Activated T-cell treated with anti-CD3 and anti-CD28 coated beads, Interleukin-2, amount 50 U/mL, for 1 hour (primary cell): ENCODE measurements at places on chromosomes 12 and 14.
A peak's percentile ranks its signal among the peaks of the same experiment; 100 is the strongest.

DNA sequence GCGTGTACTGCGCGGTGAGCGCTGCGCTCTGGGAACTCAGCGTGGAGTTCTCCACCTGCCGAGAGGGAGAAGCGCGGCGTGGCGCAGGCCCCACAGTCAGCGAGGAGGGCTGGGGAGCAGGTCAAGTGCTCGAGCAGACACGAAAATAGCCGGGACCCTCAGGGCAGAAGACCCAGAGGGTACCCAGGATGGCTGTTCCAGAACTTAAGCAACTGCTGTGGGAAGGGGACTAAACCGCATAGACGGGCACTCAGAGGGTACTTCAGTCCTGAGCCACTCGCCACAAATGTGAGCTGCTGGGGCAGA lies 59.4 kb upstream of the GPR68 start:
- no peak for DNase-seq

DNA sequence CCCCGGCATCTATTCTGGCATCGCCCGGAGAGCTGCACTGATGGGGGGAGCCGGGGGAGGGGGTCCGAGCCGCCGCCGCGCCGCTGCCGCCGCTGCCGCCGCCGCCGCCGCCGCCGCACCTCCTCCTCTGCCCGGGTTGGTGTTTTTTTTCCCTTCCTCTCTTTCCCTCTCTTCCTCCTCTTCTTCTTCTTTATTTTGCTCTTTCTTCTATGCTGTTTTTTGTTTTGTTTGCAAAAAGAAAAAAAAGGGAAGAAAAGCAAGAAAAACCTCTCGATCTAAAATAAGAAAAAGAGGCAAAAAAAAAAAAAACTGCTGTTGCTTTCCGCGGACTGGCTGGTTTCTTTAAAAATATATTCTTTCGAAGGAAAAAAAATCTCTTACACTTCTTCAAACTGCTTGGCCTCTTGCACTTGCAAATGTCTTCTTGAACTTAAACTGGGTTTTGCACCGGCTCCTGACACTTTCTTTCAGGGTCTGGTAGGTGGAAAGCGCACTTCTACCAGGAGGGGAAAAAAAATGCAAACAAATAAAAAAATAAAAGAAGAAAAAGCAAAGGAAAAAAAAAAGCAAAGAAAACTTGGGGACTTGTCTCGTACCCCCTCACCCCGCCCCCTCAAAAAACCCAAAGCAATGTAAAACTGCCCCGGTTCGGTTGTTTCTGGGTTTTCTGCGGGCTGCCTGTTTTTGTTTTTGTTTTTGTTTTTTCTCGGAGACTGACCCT lies 616 bp downstream of the BCL11B start:
- no peak for DNase-seq

DNA sequence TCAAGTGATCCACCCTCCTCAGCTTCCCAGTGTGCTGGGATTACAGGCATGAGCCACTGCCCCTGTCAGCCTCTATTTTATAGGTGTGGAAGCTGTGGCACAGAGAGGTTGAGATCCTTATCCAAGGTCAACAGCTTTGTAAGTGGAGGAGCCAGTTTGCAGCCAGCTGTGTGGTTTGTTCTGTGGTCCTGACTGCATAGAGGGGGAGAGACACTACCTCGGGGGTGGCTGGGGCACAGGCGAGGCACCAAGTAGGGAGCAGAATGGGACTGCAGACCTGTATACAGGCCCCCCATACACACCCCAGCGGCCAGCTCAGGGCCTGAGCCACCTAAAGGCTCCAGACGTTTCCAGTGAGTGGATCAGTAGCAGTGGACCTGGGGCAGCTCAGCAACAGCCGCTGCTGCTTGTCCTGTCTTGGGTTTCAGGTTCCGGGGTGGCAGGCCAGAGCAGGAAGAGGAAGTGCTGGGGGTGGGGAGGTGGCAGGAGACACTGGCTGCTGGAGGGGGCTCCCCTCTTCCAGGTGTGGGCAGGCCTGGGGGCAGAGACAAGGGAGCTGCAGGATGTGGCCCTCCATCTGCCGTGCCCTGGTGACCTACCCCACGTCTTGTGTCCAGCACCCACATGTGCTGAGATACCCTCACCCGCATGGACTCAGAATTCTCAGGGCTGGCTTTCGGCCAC lies 11.0 kb downstream of the ORAI1 start:
- peak; percentile 50 for DNase-seq

GRCh38 chr14:76782115-76782884 lies 21.0 kb downstream of the VASH1 start:
- no peak for DNase-seq

GRCh38 chr14:35708062-35708461 lies 101.0 kb downstream of the RALGAPA1 start:
- DNase-seq = no peak

DNA sequence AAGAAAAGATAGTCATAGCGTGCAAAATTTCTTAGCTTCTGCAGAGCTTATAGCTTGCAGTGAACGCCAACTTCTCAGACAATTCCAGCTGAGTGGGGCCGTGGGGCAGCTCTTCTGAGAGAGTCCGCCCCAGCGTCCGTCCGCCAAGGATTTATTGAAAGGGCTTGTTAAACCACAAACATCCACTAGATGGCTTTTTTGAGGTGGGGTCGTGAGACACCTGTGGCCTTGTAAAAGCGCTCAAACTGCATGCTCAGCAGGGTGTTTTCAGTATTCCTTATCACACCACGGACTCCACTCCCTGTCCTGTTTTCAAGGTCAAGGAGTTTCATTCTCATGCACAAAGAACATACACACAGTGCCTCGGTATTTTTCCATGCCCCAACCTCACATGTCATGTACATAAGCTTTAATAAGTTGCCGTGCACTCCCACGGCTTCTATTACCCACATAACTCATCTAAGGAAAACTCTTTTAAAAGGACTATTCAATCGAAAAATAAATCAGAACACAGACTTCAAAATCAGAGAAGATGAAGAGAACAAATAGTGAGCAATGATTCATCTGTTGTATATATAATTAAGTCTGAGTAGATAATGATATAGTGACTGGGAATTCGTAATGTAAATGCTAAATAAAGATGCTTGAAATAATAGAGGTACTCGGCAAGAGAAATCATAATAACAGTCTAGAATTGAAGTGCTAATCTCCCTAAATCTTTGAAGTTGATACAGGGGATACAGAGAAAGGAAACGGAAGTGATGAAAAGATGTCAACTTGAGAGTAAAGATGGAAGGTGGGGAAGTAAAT lies 46.7 kb downstream of the WBP11 start:
- no peak for DNase-seq

DNA sequence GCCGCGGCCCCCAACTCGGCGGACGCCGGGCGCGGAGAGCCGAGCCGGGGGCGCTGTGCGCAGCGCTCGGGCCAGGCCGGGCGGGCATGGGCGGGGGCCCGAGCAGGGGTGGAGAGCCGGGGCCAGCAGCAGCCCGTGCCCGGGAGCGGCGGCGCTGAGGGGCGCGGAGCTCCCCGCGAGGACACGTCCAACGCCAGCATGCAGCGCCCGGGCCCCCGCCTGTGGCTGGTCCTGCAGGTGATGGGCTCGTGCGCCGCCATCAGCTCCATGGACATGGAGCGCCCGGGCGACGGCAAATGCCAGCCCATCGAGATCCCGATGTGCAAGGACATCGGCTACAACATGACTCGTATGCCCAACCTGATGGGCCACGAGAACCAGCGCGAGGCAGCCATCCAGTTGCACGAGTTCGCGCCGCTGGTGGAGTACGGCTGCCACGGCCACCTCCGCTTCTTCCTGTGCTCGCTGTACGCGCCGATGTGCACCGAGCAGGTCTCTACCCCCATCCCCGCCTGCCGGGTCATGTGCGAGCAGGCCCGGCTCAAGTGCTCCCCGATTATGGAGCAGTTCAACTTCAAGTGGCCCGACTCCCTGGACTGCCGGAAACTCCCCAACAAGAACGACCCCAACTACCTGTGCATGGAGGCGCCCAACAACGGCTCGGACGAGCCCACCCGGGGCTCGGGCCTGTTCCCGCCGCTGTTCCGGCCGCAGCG lies 639 bp downstream of the FZD10 start:
- DNase-seq = no peak

DNA sequence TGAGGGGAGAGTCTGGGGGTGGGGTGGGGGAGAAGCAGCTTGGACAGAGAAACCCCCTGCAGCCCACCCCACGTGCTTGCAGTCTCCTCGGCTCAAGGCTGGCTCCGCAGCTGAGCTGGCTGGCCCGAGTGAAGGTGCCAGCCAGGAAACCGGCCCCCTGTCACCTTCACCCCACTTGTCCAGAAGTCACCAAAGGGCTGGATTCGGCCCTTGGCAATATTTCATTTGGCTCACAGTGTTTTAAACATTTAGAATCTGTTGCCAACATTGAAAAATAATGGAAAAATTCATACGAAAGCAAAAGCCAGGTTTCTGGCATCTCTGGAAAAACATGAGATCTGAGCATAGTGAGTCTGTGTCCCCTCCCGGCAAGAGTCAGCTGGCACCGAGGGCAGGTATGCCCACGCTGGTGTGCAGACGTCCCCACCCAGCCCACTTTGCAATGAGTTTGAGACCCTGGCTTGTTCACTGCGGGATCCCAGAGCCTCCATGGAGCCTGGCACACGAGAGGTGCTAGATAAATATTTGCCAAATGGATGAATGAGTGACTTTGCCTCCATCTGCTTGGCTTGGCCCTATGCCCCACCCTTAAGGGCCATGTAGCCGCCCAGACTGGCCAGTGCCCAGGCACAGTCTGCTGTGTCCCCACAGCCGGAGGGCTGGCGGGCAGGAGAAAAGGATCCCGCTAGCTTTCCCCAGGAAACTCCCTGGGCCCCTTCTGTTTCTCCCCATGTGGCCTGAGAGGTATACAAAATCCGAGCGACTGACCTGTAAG lies 18.2 kb downstream of the MSI1 start:
- no peak for DNase-seq

- peak; percentile 36 for DNase-seq
Measured at GRCh38 chr14:105945896-105946295, 419.5 kb downstream of the TMEM121 start.

GRCh38 chr12:47311568-47311967 lies 231.8 kb upstream of the AMIGO2 start:
- DNase-seq = no peak

GRCh38 chr14:67413806-67414769 lies 2.1 kb upstream of the PLEK2 start:
- no peak for DNase-seq

- DNase-seq = no peak
Measured at GRCh38 chr12:51921017-51921725, 13.9 kb downstream of the ACVRL1 start.

GRCh38 chr12:69553628-69554248 lies 31.5 kb upstream of the CCT2 start:
- DNase-seq = no peak

GRCh38 chr12:129109174-129110001 lies 256.1 kb downstream of the GLT1D1 start:
- DNase-seq = no peak
